ENCODE measurements at places on chromosomes 1 and 21.

DNA sequence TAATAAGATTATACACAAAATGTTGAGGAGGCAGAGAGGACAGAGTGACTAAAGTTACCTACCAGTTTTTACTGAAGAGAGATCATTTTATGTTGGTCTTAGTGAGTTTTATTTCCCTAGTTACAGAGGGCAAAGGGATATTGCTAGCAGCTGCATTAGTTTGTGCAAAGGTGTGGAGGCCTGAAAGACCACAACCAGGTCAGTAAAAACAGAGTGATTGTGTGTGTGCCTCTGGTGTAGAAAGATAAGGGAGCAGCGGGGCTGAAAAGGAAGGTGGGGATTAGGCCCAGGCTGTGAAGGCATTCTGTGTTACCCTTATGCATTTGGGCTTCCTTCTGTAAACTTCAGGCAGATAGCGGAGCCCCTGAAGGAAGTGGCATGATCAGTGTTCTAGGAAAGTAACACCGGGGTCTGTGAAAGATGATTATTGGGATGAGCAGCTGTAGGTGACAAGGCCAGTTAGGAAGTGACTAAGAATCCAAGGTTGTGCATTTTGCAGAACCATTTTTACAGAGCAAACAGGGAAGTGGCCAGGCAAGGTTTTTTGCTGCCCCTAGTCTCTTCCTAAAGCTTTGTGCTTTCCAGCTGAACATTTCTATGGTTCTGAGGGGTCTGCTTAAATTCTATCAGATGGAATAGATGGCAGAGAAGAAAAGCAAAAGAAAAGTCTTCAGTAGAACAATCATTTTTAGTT lies 3.7 kb downstream of the GADD45A start:
- DNase-seq: no peak

GRCh38 chr1:65423884-65424572 lies 3.6 kb downstream of the LEPR start:
- DNase-seq: no peak

DNA sequence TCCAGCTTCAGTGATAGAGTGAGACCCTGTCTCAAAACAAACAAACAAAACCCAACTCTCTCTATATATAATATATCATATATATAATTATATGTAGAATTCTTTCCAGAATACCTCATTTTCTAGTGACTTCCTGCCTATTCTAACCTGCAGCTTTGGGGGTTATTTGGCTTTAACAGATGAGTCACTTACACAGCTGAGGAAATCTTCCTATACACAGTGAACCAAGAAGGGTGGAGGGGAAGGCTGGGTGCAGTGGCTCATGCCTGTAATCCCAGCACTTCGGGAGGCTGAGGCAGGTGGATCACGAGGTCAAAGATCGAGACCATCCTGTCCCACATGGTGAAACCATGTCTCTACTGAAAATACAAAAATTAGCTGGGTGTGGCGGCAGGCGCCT lies 9.2 kb downstream of the RAB29 start:
- DNase-seq: no peak

- DNase-seq: no peak
Observed at GRCh38 chr21:16570856-16571255, 841.1 kb downstream of the USP25 start.

DNA sequence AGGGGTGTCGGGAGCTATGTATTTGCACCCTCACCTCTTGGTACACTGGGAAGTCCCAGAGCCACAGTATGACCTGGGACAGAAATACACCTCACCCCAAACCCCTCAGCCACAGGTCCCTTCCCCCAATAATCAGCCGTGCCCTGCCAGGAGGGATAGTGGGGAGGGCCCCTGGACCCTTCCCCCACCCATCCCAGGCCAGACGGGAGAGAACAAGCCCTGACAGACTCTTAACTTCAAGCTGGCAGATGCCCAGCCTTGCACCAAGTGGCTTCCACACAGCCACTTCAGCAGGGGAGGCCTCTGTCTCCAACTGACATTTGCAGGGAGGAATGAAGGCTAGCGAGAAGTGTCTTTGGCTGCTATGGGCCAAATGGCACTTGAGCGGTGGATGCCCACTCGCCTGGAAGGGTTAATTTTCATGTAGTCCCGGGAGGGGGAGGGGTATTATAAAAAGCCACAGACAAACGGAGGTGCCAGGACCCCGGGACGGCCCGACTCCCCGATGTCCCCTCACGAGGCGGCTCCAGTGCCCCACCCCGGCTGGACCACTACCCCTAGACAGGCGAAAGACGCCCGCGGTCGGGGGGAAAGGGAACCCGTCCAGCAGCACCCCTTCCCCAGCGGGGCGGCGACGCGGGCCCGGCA lies 495 bp downstream of the SYNC start:
- DNase-seq: no peak

DNA sequence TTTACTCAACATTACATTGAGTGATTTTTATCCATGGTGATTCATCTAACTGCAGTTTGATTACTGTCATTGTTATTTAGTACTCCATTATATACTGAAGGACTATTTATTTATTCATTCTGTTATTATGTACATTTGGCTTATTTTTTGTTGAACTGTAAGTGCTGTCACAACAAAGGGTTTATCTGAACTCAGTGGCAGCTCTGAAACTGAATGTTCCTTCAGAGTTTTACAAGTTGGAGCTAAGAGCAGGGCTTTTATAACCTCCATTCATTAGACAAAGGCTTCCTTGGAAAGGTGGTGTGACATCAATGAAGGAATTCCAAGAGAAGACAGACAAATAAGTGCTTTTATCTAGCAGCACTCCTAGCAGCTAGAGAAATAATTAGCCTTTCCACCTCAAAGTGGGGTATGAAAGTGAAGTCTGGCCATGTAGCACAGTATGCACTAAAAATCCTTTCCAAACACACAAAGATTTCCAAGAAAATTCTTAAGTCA lies 83.3 kb upstream of the GORAB start:
- DNase-seq: no peak

GRCh38 chr1:235024711-235025421 lies 103.8 kb downstream of the TOMM20 start:
- DNase-seq: no peak

- DNase-seq: no peak
Observed at GRCh38 chr1:226604560-226605317, 56.2 kb downstream of the STUM start.

GRCh38 chr21:44874497-44875315 lies 1.2 kb upstream of the PTTG1IP start:
- peak; percentile 15 for DNase-seq

GRCh38 chr1:7916501-7916830 lies 24.2 kb downstream of the TNFRSF9 start:
- DNase-seq: no peak

GRCh38 chr1:214418391-214418790 lies 133.0 kb downstream of the PTPN14 start:
- DNase-seq: no peak

- no peak for DNase-seq
Observed at GRCh38 chr1:221315330-221315729, 426.6 kb downstream of the DUSP10 start.

DNA sequence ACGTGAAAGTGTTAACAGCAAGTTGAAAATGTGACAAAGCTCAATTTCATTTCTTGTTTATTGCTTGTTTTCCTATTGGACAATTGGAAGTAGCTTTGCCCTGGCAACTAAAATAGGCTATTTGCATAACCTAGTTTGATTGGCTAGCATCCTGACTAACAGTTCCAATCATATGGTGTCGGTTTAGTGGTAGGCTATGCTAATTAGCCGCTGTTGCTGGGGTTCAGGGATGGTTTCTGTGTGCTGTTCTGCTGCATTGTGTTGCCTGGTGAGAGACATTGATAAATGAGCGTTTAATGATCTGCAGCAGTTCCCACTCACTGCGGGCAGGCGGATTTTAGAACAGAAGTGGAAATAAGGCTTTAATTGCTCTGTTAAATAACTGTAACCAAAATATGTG lies 68.5 kb downstream of the DYRK1A start:
- peak; percentile 7 for DNase-seq

GRCh38 chr1:198761859-198762616 lies 123.2 kb downstream of the PTPRC start:
- no peak for DNase-seq

- no peak for DNase-seq
Observed at GRCh38 chr1:8207202-8207601, 110.7 kb upstream of the SLC45A1 start.

DNA sequence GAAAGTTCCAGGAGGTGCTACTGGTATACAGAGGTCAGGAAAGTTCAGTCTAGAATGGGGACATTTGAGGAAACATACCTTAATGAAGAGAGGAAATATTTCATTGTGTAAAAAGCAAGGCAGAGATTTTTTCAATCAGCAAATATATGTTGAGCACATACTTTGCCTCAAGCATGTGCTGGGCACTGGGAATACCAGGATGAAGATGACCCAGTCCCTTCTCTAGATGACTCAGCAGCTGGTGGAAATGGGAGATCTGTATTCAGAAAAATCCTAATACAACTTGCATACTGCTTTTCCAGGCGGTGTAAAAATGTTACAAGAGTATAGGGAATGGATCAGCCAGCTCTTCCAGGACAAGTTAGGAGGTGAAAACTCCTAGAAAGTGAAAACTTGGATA lies 229.3 kb downstream of the FGGY start:
- no peak for DNase-seq

GRCh38 chr1:240235521-240236288 lies 144.0 kb downstream of the FMN2 start:
- DNase-seq: no peak

DNA sequence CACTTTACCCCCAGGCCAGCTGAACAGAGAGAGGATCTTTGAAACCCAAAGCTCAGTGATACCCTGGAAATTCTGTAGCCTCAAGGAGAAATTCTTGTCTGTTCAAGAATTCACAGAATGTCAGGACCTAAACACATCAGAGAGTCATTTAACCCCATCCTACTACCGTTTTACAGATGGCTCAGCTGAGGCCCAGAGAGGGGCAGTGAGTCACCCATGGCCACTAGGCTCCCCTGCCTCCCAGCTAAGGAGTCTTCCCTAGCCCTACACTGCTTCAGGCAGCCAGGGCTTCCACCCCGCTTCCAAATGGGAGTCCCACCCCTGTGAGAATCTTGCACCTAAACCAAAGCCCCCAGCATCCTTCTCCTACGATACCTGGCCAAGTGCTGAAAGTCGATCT lies 28.3 kb downstream of the VWA5B1 start:
- no peak for DNase-seq

DNA sequence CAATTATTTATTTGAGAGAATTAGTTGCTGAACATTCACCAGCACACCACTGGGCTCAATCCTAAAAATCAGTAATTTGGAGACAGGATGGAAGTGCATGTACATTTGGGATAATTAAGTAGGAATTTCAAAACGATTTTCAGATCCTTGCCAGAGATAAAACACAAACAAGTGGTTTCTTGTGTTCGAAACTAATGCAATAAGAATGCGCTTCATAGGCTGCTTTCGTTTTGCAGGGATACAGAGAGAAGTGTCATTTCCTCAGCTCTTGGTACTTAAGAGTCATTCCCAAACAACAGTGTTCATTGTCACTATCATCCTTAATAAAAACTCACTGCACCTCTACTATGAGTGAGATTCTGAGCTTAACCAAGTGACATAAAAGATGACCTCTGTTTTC lies 20.6 kb upstream of the USP24 start:
- no peak for DNase-seq

DNA sequence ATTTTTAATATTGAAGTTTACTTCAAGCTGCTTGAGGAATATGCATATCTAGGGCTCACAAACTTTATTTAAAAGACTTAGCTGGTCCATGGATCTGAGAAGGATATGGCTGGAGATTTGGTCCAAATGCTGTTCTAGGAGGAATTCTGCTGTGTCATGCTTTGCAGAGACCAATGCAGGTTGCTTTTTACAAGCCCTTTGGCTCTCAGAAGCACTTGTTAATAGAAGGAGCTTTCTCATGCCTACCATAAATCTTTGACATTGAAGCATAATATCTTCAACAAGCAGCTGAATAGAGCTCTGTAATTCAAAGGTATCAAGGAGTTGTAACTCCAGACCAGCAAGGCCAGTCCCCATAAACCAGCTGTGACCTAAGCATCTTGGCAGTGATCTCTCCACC lies 299.1 kb downstream of the HHAT start:
- no peak for DNase-seq

DNA sequence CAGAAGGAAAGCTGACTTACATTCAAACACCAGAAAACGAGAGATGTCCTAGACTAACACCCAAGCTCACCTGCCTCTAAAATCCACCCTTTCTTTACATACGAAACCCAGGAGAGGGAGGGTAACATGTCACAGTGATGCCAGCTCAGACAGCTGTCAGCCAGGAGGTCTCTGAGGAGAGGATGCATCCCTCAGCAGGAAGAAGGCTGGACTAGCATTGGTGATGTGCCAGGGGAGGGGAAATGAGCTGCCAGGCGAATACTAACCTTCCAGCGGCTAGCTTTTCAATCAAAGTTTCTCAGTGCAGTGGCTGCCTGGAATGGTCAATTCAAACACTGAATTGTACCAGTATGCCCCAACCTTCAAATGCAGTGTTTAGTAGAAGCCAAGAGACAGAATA lies 3.6 kb upstream of the UBE2G2 start:
- DNase-seq: no peak

DNA sequence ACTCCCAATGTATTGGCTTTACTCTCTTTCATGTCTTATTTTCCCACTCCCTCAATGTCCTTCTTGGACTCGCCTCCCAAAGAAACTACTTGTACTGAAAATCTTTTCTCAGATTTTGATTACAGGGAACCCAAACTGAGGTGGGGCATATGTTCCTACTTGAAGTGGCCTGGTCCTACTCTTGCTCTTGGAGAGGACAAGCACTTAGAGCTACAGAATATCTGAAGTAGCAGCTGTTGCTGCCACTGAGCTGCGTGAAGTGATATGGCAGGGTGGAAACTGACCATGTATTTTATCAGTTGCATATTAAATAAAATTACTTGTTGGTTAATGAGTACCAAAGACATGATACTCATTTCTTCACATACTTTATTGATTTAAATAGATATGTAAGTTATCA lies 129.5 kb downstream of the TSEN15 start:
- no peak for DNase-seq

DNA sequence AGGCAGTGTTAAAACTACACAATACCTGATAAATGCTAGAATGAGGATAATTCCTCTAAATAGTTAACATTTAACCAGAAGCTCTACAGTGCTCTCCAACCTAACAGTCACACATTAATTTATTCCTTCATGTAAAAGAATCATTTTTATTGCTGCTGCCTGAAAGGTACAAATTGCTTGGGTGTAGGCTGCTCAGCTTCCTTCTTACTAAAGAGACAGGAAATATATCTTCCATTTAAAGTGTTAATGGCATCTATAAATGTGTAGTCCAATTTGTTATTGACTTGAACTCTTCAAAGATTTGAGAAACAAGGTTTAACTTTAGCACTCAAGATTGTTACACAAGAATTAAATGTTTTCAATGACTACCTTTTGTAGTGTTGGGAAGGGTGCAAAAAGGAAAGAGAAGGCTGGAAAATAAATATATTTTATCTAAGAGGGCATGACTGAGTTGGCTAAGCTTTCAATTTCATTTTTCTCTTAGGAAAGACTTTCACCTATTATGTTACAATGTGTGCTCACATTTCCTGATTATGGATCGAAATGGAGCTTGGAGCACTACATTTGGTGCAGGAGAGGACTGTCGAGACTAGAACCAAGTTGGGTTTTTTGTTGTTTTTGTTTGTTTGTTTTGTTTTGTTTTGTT lies 105.5 kb upstream of the CACYBP start:
- no peak for DNase-seq

Data from T-helper 22 cell (primary cell).